T-cell (primary cell): ENCODE measurements at places on chromosomes 4 and X. TPM values are rescaled to one million over a fixed set of nuclear protein-coding genes. Genes with fewer than 3 reads are reported as not detected.

CLDN22 gene
- not detected for total RNA-seq

DAPP1 gene
- total RNA-seq, result 15.0 TPM

GAGE2A gene
- not detected for total RNA-seq

IL15 gene
- 7.0 TPM for total RNA-seq

- no peak for DNase-seq
Observed at GRCh38 chr4:32215277-32215676, 1495.1 kb downstream of the PCDH7 start.

DNA sequence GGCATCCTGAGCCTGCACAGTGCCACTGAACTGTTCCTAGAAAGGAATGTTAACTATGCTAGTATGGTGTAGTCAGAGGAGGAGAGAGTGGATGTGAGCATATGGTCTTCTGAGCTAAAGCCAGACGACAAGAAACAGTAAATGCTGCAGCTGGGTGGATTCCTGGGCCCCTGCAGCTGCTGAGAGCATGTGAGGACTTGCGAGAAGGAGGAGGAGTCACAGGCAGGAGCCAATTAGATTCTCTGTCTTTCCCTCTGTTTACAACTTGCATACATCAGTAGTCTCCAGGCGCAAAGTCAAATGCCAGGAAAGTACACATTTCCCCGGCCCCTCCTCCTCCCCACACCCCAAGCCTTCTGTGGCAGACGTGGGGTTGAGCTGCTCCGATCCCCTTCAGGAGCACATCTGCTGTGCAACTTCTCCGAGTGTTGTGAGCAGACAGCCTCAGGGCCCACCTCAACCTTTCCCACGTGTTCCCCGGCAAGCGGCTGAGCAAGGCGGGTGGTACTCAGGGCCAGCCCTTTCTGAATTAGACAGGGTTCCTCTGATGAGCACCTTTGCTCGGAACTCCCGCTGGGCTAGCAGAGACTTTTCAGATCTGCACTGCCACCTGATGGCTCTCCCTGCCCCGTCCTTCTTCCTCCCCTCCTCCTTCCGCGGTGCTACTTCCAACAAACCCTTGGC, 108.7 kb upstream of the ATP6AP2 start:
- DNase-seq, result peak; percentile 11

DNA sequence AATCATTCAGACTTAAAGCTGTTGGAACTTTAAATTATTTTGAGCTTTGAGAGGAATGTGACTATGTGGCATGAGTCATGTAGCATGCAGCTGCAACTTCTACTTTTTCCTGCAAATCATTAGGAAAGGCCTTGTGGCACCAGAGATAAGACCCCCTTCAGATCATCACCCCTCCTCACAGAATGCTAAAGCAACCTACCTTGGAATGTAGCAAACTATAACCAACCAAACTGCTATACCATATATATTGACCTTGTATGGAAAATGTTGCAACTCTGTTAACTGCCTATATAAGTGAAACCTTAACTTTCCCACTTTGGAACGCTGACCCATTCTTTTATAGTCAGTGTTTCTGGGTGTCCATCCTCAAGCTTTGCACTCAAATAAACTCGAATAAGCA, 32.0 kb downstream of the ATXN3L start:
- DNase-seq, result no peak

GRCh38 chr4:69026974-69027373, 69.3 kb upstream of the UGT2B7 start:
- no peak for DNase-seq

DNA sequence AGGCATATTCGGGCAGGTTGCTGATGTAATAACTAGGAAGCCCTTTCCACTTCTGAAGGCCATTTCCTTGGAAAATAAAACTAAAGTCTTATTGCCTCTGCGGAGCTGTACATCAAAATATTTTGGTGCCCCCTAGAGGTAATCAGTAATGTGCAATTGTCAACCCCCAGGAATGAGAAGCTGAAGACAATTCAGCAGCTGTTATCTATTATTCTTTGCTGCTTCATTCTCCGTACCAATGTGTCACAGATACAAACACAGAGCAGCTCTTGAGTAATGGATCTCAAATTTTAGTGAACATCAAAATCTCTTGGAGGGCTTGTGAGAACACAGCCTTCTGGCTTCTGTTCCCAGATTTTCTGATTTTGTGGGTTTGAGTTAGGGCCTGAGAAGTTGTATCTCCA, 3.5 kb upstream of the SLIT2 start:
- no peak for DNase-seq
